ENCODE measurements at places on chromosomes 16 and 17. TPM values are rescaled to one million over a fixed set of nuclear protein-coding genes. Genes with fewer than 3 reads are reported as not detected.

Gene ZP2
- total RNA-seq = not detected

Gene ZNF423
- 7.9 TPM for total RNA-seq

Gene PIRT
- total RNA-seq = not detected

Gene FOXF1
- 24.6 TPM for total RNA-seq

Gene HS3ST3A1
- 22.2 TPM for total RNA-seq

Gene SOCS1
- 1.8 TPM for total RNA-seq

Gene NGFR
- 104 TPM for total RNA-seq

Gene IL21R
- total RNA-seq = 3.8 TPM

Gene NPLOC4
- total RNA-seq = 131 TPM

Gene TAOK2
- 30.6 TPM for total RNA-seq

Gene ASPHD1
- total RNA-seq = 0.35 TPM

Gene EPOP
- total RNA-seq = 6.6 TPM

Gene TMED6
- total RNA-seq = not detected

Gene CD300A
- total RNA-seq = not detected

Gene UTS2R
- 8.3 TPM for total RNA-seq

Gene AXIN2
- 6.5 TPM for total RNA-seq

Gene BCL6B
- 0.02 TPM for total RNA-seq

Gene HBA1
- total RNA-seq = 0.33 TPM

Gene SLC26A11
- total RNA-seq = 8.6 TPM

Gene SNRNP25
- 60.7 TPM for total RNA-seq

Gene TMC6
- 18.8 TPM for total RNA-seq

Gene MYL11
- 10.8 TPM for total RNA-seq

Gene ZNF385C
- 1.5 TPM for total RNA-seq

Gene NOD2
- not detected for total RNA-seq

Gene KIF18B
- total RNA-seq = 36.3 TPM

Gene EVPLL
- not detected for total RNA-seq

Gene CDK5R1
- total RNA-seq = 4.7 TPM

Gene C16orf96
- total RNA-seq = not detected

Gene AATF
- 65.0 TPM for total RNA-seq

Gene SULT1A1
- total RNA-seq = 1.8 TPM

Gene HSD17B2
- not detected for total RNA-seq

Gene KRTAP1-5
- not detected for total RNA-seq

Gene PPP1R27
- not detected for total RNA-seq

Gene MMP25
- 0.06 TPM for total RNA-seq

Gene TSPOAP1
- total RNA-seq = 0.53 TPM

Gene MPV17L
- not detected for total RNA-seq

Gene TNP2
- not detected for total RNA-seq

Gene PRAC2
- 0.56 TPM for total RNA-seq

Gene SOST
- not detected for total RNA-seq
